ENCODE measurements at places on chromosomes 12 and 14.

DNA sequence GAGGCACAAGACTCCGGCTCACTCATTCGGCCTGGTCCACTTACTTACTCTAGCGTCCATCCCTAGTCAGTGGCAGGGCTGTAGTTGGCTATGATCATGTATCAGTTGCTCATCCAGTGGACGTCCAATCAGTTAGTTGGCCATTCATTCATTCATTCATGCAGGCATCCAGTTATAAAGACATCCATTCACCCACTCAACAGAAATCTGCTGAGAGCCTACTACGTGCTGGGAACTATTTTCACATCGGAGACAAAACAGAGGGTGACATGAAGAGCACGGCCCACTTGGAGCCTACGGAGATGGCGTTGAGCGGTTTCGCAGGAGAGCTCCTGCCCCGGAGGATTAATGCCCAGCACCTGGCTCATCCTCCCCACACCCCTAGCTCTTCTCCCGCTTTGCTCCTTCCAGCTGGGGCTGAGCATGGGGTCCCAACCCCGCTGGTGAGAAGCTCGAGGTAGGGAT, 49.7 kb downstream of the SNAPC1 start:
- no peak for DNase-seq

DNA sequence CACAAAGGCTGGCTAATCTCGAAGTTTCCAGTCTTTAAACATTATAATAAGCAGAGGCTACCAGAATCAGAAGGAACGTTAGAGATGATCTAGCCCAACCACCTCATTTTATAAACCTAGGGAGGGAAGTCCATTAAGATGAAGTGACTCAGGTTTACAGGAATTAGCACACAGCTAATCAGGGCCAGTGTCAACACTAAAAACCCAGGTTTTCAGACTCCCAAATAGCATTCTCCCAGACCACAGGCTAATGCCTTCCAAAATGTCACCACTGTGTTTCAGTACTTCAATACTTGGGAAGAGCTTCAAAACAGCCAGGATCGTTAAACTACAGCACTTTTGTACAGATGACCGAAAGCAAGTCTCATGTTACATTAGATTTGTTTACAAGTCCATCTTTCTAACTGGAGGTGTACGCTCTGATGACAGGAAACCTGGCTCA, 89.2 kb downstream of the FOXN3 start:
- no peak for DNase-seq

GRCh38 chr12:31326736-31327659, 1.0 kb upstream of the SINHCAF start:
- no peak for DNase-seq

- DNase-seq: no peak
Measured at GRCh38 chr12:6340745-6341416, 995 bp downstream of the TNFRSF1A start.

DNA sequence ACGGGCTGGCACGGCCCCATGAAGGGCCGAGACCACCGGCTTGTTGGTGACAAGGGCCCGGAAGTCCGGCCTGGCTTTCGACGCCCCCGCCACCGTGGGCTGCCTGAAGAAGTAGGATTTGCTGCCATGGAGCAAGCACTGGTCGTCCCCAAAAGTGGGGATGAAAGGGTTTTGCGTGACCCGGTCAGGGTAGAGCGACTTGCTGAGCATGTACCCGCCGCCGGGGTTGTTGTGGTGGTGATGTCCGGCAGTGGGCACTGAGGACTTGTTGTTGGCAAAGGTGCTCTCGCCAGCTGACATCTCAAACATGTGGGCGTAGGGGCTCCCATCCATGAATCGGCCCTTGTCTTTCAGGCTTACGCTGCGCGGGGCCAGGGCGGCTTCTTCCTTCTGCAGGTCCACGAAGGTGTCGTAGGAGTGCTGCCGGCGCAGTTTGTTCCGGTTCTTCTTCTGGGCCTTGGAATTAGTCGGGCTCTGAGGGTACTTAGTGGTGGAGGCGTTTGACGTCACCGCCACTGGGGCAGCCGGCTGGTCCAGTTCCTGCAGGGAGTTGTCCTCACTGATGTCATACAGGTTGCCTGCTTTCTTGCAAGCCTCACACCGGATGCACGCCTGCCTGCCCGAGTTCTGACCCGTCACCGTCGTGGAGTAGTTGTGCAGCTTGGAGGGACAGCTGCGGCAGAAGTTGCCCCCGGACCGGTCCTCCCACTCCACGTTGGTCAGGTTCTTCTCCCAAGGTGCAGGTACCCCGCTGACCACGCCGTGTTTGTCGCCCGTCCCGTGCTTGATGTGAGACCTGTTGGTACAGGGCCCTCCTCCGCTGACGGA, 366.6 kb downstream of the EMP1 start:
- no peak for DNase-seq

- DNase-seq: no peak
Measured at GRCh38 chr14:58299401-58300330, 1.3 kb downstream of the ARID4A start.

- DNase-seq: no peak
Measured at GRCh38 chr14:97943619-97944018, 1146.4 kb downstream of the VRK1 start.

DNA sequence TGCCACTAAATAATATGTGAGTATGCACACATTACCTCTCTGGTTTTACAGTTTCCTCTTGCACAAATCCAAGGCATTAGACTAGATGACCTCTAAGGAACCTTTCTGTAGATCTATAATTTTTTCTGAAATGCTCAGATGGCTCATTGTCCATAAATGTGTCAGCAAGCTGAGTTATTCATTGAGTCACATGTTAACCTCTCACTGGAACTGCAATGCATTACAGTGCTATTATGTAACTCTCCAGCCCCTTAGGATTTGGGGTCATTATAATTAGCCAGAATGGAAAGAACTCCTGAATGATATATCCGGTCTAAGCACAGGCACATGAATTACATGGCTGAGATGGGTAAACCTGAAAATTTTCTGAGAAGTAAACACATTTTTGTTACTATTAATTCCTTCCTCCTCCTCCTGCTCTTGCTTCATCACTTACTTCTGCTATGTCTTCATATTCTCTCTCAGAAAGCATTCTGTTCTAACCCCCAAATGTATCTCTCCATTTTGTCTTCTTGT, 20.3 kb upstream of the DRAM1 start:
- DNase-seq: no peak

DNA sequence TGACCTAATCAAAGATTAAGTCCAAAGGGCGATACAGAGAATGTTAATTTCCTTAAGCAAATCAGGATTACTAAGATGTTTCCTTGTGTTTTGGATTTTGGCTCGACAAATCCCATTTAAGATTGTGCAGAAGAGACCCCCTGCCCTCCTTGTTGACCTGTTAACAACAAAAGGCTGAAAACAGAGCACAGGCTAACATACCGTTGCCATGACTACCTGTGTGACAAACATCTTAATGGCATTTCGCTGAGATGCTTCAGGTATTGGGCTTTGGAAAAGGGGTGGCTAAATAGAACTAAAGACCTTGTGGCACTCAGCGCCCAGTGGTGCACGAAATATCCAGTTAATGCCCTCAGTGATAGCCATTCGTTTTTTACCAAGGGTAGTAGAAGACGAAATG, 1532.3 kb upstream of the TMEM132C start:
- DNase-seq: no peak

- DNase-seq: no peak
Measured at GRCh38 chr14:26233118-26233517, 364.7 kb downstream of the NOVA1 start.

DNA sequence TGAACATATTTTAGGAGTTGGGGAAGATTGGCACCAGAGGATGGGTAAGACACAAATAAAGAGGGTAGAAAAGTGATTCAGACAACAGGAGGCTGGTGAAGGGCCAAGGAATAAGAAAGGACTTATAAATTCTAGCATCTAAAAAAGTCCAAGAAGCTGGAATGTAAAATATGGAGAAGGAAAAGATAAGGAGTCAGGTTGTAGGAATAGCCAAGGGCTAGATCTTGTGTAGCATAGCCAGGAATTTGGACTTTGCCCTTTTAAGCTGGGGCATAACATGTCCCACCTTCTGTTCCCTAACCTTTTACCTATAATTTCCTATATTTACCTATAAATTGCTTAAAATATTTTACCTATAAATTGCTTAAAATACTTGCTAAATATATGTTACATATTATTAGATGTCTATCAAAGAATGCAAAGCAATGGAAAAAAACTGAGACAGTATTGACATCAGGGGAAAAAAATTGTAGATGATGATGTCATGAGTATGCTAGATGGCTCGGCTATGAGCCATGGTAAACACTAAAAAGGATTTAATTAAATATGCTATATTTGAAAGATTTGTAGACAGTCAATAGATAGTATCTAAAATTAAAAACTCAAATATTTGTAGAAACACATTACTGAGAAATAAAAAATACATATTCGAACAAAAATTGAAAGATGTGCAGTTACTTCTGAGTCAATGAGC, 99.7 kb upstream of the PLEKHG7 start:
- DNase-seq: no peak

GRCh38 chr14:33612197-33612505, 338.7 kb downstream of the EGLN3 start:
- no peak for DNase-seq

- DNase-seq: no peak
Measured at GRCh38 chr14:30884901-30885300, 10.5 kb downstream of the COCH start.

DNA sequence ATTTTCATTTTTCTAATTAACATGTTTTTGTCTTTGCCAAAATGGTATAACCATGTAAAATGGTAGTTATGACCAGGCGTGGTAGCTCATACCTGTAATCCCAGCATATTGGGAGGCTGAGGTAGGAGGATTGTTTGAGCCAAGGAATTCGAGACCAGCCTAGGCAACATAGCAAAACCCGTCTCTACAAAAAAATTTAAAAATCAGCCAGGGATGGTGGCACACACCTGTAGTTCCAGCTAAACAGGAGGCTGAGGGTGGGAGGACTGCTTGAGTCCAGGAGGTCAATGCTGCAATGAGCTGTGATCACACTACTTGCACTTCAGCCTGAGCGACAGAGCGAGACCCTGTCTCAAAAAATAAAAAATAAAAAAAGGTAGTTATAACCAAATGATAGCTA, 23.1 kb downstream of the PPTC7 start:
- DNase-seq: no peak

DNA sequence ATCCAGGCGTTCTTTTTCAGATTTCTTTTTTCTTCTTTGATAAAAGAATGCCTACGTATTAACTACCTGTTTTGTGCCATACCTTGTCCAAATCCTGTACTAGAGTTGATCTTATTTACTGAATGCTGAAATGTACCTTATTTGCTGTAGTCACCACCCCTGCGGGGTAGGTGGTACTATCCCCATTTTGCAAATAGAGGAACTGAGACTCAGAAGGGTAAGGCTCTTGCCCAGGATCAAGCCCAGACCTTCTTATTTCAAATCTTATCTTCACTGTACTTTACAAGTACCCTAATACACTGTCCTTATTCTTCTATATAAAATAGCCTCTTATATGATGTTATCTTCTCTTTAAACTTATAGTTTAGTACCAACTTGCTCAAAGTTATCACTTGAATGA, 206.5 kb downstream of the SLC41A2 start:
- no peak for DNase-seq

GRCh38 chr14:31660191-31660590, 99.0 kb downstream of the NUBPL start:
- no peak for DNase-seq

DNA sequence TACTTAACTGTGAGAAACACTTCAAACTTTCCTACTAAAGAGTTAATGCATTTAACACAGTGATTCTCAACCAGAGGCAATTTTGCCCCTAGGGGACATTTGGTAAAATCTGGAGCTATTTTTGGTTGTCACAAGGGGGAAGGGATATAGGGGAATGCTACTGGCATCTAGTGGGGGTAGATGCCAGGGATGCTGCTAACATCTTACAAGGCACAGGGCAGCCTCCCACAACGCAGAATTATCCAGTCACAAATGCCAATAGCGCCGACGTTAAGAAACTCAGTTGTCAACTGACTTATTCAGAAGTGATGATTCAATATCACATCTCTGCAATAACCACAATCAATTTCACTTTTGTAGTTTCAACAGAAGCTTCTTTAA, 2.0 kb downstream of the EEA1 start:
- DNase-seq: no peak

GRCh38 chr14:96634481-96634880, 132.3 kb downstream of the PAPOLA start:
- DNase-seq: no peak

GRCh38 chr14:70555890-70556289, 21.1 kb upstream of the ADAM20 start:
- no peak for DNase-seq

DNA sequence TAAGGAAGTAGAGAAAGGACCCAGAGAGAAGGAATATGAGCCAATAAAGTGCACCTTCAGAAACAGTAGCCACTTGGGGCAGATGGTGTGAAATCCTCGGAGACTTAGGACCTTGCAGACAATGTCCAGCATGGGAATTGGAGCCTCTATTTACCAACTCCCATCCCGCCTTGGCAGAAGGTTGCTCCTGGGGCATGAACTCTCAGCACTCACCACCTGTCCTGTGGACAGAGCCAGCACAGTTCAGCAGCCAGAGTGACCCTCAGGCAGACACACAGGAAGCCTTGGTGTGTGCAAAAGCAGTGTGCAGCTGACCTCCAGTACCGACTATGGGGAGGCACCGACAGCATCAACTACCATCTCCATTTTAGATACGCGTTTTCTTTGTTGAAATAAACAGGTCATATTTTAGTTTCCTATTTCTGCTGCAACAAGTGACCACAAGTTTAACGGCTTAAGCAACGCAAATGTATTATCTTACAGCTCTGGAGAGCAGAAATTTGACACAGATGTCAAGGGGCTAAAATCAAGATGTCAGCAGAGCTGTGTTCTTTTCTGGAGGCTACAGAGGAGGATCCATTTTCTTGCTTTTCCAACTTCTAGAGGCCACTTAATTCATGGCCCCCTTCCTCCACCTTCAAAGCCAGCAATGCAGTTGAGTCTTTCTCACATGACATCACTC, 428.1 kb downstream of the MED13L start:
- DNase-seq: no peak

DNA sequence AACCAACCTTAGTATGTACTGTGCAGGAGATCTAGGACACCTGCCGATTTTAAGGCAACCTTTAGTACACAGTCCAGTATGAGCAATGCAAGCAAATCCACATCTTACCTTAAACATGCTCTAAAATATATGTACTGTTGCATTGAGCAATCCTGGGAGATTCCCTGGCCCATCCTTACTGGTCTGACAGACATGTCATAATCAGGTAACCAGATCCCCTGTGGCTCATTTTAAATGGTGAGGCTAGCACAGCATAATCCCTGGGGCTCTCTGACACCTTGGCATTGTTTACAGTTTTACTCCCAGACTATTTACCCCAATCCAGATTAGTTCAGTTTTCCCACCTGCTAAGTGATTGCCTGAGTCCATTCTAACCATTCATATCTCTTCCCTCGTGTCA, 15.1 kb downstream of the BMAL2 start:
- DNase-seq: no peak

GRCh38 chr12:388541-389141, 479 bp downstream of the KDM5A start:
- DNase-seq: no peak

DNA sequence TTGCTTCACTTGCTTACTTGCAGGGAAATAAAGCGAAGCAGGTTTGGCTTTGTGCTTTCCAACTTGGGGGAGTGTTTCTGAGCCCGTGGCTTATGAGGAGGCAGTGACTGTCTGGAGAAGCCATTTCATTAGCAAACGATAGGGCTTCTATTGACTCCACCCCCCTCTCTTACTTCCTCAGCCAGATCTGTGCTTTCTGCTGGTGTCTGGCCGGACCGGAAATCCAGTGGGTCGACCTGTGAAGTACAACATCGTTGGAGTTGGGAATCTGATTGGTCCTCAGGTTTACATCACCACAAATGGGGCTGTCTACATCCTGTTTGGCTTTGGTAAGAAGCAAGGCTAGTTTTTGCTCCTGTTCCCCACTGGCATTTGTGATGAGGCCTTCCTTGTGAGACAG, 22.3 kb downstream of the FAM234B start:
- no peak for DNase-seq

- DNase-seq: no peak
Measured at GRCh38 chr14:81169711-81170103, 51.1 kb downstream of the GTF2A1 start.

Measured in NCI-H774 (cell line).